Right renal cortex interstitium (tissue), 3 donors: ENCODE measurements at places on chromosomes 2 and 18.

GRCh38 chr2:29628862-29629261, 292.5 kb downstream of the ALK start:
- DNase-seq, result no peak

DNA sequence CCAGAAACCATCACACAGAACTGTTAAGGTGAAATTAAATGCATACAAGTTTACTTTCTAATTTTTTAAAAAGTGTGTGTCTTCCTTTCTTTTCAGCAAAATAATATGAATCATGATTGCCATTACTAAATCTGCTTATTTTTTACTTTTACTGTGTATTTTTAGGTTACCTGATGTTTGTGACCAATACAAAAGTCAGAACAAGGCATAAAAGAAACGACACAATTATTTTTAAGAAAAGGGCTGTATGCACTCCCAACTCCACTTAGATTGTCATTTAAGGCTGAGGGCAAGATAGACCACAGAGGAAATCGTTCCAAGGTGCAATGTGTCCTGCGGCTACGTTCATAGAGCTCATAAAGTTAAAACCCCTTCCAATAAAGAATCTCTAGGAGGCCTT, 797.0 kb downstream of the TDRD15 start:
- DNase-seq, result no peak

GRCh38 chr18:22826726-22827125, 106.4 kb upstream of the RBBP8 start:
- DNase-seq, result no peak

DNA sequence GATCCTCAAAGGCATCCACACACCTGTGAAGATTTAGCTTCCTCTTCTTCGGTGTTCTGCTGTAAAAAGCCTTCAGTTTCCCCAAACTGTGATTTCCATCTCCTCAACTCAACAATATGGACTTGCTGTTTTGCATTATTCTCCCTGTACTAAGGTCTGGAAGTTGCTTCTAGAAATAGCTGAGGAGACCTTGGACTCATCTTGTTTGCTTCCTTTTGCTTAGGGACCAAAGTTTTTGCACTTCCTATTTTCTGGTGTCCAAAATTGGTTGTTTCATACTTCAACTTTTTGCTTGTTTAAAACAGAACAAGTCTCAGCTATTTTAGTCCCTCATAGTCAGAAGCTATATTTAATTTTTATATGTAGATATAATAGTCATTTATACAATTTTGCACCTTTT, 201.9 kb upstream of the COPS8 start:
- DNase-seq, result no peak

- DNase-seq, result no peak
These were observed 15.7 kb upstream of the SGPP2 start for GRCh38 chr2:222408684-222409083.

DNA sequence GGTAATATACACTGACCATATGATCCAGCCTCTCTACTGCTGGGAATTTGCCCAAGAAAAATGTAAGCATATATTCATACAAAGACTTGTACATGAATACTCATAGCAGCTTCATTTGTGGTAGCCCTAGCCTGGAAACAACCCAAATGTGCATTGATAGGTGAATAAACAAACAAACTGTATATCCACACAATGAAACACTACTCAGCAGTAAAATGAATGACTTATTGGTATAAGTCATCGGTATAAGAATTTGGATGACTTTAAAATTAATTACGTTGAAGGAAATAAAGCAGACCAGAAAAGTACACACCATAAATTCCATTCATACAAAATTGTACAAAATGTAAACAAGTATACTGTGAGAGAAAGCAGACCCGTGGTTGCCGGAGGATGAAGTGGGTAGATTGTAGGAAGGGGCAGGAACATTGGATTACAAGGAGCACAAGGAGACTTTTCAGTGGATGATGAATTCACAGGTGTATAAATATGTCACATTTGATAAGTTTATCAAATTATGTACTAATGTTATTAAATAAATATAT, 376.7 kb downstream of the TDRD15 start:
- no peak for DNase-seq

GRCh38 chr2:191188550-191189093, 37.8 kb upstream of the STAT4 start:
- DNase-seq, result no peak

GRCh38 chr18:37572736-37573135, 7.1 kb upstream of the CELF4 start:
- no peak for DNase-seq

- no peak for DNase-seq
These were observed 182.0 kb downstream of the TCF4 start for GRCh38 chr18:55405893-55406406.

DNA sequence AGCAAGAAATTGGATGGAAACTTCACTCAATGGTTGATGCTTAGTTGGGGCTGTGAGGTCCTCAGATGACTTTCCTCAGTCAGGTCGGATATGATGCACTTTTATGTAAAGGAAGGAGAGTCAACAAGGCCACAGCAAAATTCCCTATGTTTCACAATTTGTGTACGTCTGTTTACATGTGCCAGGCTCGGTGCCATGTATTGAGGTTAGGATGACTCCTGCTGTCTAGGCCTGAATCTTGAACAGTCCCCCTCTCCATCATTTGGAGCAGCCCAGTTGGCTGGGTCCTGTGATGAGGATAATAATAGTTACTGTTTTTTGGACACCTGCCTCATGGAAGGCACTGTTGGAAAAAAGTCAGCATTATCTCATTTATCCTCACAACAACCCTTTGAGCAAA, 43.1 kb downstream of the VSNL1 start:
- no peak for DNase-seq

DNA sequence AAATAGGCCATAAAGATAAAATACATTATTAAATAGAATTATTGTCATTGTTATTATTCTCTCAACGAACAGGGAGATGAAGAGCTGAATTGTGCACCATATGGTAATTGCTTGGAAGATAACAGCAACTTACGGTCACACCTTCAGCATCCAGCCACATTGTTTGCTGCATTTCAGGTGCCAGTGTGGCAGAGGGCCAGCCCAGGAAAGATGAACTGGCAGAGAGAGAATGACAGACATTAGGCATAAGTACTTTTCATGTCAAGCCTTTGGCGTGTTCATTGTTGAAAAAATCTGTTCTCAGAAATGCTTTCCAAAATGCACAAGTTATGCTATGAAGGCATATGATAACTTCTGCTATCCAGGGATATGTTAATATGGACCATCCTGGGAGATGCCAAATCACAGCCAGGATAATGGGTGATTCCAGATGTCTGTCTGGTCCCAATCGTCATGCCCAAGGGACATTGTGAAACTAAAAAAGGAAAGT, 748.6 kb upstream of the PIK3C3 start:
- DNase-seq, result no peak

DNA sequence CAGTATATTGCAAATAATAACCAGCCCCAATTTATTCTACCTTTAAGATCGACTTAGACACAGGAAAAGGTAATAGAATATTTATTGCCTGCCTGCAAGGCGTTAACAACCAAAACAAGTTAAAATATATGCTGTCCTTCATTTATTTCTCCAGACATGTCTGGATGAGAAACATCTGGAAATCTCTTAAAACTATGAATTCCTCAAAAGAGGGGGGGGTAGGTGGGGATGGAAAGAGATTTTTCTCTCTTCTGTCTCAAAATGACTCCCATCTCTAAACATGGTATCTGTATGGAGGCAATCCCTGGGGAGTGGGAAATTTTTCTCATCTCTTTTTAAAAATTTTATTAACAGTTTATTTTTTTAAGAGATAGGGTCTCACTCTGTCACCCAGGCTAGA, 113.0 kb downstream of the CDH2 start:
- DNase-seq, result no peak

- no peak for DNase-seq
These were observed 71.1 kb downstream of the LDLRAD4 start for GRCh38 chr18:13289481-13290205.

- no peak for DNase-seq
These were observed 23.7 kb upstream of the DNAH6 start for GRCh38 chr2:84492571-84492970.

DNA sequence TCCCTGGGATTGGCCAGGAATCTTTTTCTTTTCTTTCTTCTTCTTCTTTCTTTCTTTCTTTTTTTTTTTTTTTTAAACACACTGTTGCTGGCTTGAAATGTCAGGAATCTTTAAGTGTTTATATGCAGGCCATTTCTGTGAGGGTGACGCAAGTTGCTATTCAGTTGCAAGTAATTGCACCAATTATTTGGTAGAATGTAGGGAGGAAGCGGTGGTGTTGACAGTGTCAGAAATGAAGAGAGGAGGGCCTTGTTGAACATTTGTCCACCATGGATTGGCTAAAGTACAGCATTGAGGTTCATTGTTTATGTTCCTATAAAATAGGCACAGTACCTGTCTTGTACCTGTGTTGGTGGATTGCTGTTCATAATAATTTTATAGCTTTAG, 6.5 kb downstream of the RPIA start:
- no peak for DNase-seq

DNA sequence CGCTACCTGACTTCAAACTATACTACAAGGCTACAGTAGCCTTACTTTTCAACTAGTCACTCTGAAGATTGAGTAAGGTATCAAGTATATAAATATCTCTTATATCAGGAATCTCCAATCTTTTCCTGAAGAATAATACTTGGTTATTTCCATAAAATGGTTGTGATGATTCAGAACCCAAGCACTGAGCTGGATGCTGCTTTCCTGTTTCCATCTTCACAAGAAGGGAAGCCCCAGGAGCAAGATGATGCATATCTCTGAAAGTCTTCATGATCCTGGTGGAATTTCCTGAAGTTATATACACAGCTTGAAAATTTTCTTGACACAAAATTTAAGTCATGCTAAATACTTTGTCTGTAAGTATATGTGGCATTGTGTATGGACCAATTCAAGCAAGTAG, 243.9 kb upstream of the TANK start:
- DNase-seq, result no peak

DNA sequence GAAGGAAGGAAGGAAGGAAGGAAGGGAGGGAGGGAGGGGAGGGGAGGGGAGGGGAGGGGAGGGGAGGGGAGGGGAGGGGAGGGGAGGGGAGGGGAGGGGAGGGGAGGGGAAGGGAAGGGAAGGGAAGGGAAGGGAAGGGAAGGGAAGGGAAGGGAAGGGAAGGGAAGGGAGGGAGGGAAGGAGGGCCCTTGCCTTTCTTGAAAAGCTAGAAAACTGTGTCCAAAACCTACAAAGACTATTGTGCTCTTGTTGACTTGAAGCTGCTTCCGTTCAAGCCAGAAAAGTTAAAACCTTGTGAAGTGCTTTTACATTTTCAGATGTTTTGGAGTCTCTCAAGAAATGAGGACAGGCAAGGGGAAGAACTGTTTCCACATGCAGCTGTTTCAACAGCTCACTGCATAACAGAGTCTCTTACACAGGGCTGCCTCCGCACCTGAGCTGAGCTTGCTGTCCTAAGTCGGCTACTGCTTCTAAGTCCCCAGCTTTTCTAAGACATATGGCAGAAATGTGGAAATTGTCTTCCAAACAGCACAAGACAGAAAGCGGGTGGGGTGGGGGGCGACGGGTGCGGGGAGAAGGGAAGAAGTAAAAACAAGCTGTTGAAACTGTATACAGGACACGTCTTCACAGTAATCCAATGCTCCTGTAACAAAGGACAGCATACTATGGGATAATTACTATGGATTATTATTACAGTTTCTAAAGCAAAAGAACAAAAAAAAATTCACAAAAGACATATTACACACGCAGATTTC, 46.1 kb downstream of the BCL11A start:
- DNase-seq, result no peak

GRCh38 chr2:121038431-121038830, 246.6 kb downstream of the TFCP2L1 start:
- no peak for DNase-seq

DNA sequence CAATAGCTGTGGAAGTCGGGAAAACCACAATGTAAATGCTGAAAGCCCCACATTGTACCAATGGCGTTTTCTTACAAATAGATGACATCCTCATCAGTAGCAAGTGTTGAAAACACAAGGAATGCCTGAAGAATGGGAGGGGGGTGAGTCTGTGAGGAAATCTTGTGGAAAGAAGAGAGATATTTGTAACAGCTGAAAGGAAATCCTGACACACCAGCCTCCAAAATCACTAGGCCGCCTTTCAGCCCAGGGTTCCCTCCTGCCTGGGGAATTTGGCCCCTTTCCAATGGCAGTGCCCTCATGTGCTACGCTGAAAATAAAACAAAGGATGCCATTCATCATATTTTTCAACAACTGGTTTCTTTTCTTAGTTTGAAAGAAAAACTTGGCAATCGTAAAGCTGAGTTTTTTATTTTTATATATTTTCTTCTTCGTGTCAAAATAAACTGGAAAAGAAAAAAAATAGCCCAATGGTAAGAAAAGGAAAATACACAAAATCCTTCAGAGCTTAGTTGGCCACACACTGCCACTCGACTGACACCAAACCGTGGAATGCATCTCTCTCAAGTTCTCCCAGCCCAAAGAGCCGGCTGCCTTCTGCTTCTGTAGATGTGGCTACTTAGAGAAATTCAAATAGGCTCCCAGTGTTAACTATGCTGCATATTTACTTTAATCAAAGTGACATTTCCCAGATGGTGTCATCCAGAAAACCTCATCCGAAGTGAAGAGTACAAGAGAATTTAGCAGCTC, 52.0 kb downstream of the FTCDNL1 start:
- no peak for DNase-seq

DNA sequence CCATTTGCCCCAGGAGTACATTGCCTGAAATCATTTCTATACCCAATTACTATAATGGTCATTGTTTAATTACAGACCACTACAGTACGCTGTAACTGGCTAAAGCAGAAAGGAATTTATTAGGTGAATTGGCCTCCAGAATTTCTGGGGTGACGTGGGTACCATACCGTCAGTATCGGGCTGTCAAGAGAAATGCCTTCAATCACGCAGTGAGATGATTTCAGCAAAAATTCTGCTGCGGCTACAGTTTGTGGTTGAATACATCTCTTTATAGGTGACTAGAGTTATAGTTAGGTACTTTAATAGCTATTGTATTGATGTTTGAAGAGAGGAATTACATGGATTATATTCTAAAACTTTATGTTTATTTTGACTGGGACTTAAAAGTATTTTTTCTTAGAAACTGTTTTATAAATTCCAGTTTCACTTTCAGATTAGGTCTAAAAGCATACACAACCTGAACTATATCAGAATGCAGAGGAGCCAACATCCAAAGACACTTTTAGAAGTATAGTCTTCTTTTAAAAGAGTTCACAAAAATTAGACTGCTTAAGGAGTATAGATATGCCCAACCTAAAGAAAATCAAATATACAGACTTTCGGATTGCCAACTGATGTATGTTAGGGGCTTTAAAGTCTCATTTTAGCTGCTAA, 128.4 kb downstream of the TTC27 start:
- DNase-seq, result no peak

DNA sequence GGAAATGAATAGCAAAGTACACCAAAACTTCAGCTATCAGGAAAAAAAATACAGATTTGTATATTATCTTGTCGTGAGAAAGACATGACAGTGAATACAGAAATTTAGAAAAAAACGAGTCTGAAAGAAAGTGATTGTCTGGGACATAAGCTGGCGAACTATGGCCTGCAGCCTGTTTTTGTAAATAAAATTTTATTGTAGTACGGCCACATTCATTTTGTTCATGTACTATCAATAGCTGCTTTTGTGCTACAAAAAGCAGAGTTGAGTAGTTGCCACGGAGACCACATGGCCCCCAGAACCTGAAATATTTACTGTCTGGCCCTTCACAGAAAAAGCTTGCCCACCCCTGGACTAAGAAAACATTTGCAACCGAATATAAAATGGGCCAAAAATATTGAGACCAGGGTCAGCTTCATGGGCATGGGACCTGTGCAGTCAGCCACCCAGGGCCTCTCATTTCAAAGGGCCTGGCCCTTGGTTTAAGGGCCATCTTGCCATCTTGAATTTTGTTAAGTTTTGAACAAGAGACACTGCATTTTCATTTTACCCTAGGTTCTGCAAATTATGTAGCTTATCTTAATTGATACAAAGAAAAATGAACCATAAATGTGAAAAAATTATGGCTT, 17.9 kb downstream of the ANTXR1 start:
- DNase-seq, result no peak
